ENCODE measurements at places on chromosomes 11 and 22.

DNA sequence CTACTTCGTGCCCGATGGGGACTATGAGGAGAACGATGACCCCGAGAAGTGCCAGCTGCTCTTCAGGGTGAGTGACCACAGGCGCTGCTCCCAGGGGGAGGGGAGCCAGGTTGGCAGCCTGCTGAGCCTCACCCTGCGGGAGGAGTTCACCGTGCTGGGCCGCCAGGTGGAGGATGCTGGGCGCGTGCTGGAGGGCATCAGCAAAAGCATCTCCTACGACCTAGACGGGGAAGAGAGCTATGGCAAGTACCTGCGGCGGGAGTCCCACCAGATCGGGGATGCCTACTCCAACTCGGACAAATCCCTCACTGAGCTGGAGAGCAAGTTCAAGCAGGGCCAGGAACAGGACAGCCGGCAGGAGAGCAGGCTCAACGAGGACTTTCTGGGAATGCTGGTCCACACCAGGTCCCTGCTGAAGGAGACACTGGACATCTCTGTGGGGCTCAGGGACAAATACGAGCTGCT, 751 bp downstream of the FIBIN start:
- no peak for DNase-seq

DNA sequence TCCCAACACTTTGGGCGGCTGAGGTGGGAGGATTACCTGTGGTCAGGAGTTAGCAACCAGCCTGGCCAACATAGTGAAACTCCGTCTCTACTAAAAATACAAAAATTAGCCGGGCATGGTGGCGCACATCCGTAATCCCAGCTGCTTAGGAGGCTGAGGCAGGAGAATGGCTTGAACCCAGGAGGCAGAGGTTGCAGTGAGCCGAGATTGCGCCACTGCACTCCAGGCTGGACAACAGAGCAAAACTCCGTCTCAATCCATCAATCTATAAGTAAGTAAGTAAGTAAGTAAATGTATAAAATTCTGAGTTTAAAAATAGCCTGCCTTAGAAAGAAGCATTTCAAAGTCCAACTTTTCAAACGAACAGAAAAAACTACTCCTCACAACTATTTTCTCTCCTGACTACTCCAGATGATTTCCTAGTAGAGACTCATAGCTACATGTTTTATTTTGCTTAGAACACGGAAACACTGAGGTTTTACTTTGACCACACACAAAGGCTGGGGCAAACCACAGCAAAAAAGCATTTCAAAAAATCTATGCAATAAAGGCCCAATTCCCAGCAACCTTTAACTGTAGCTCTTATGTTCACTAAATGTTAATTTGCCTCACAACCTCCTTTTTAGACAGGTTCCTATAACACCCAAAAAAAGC, 16.3 kb downstream of the SPTY2D1 start:
- no peak for DNase-seq

DNA sequence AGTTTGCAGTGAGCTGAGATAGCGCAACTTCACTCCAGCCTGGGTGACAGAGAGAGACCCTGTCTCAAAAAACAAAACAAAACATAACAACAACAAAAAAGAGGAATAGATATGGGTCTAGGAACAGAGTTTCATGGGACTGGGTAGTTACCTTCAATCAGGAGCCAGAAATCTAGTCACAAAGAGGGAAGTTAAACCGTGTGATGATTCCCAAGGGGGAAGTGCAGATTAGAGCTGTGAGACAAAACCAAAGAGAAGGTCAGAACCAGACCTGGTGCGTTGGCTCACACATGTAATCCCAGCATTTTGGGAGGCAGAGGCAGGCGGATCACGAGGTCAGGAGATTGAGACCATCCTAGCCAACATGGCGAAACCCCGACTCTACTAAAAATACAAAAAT, 42.1 kb upstream of the LARGE1 start:
- no peak for DNase-seq

GRCh38 chr11:11856638-11857037, 14.9 kb downstream of the USP47 start:
- no peak for DNase-seq

DNA sequence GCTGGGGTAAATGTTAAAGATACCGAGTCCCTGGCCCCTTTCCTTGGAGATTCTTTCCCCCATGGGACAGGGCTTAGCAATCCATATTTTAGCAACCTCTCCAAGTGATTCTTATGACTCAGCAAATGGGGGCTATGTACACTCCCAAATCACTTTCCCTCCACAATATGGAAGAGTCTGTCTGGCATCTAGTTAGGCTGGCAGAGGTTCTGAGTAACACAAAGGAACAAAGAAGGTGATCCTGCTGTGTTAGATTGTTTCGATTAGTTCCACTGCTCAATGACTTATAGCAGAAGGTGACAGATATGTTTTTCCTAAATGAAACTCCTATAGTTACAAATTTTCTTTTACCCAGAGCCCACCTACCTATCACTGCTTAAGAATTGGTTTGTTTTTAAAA, 154.0 kb upstream of the SYT13 start:
- DNase-seq, result no peak

GRCh38 chr11:61037441-61038093, 64.7 kb upstream of the CD5 start:
- no peak for DNase-seq

DNA sequence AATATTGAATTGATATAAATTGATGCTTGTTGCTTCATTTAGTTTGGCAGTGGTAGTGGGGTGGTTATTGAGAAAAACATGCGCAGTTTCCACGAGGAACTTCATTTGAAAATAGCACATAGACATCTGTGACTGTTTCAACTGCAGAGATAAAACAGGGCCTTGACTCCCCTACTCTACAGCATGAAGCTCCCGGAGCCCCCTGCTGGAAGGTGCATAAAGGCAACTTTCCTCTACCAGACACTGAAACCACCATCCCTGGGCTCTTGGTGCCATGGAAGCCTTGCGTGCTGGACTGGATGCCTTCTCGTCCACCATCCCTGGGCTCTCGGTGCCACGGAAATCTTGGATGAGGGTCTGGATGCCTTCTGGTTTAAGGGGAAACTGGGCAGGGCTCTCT, 195.9 kb downstream of the CSNK2A3 start:
- no peak for DNase-seq

DNA sequence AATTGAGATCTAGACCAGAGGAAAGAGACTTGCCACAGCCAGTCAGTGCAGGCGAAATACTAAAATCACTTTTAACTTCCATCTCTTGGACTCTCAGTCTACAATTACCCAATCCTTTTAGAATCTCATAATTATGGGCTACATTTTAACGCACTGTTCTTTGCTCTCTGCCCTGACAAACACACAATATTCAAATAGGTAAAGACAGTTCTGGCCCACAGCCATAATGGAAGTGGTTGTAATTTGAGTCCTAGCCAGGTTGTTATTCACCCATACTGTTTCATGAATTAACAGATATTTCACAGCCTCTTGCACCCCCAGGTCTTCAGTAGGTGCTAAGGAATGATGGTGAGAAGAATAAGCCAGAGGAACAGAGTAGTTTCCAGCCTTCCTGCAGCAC, 830 bp downstream of the C11orf97 start:
- peak; percentile 27 for DNase-seq

DNA sequence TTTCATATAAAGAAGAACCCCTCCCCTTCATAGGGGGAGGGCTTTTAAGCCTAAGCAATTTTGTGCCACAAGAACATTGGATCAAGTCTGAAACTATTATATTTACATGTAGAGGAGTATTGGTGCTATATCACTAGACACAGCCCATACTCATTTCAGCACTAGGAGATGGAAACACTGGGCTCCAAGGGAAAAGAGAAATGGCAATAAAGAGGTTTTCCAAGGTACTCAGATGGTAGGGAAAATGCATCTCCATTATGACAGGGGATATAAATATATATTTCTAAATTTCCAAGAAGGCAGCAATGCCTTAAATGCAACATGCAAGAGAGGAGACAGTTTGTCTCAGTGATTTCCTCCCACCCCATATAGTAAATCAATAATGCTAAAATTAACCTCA, 209.0 kb downstream of the RAB38 start:
- DNase-seq, result no peak

- DNase-seq, result no peak
Measured at GRCh38 chr11:17561526-17561925, 14.5 kb downstream of the OTOG start.

- no peak for DNase-seq
Measured at GRCh38 chr11:73240190-73240781, 22.2 kb downstream of the P2RY2 start.

DNA sequence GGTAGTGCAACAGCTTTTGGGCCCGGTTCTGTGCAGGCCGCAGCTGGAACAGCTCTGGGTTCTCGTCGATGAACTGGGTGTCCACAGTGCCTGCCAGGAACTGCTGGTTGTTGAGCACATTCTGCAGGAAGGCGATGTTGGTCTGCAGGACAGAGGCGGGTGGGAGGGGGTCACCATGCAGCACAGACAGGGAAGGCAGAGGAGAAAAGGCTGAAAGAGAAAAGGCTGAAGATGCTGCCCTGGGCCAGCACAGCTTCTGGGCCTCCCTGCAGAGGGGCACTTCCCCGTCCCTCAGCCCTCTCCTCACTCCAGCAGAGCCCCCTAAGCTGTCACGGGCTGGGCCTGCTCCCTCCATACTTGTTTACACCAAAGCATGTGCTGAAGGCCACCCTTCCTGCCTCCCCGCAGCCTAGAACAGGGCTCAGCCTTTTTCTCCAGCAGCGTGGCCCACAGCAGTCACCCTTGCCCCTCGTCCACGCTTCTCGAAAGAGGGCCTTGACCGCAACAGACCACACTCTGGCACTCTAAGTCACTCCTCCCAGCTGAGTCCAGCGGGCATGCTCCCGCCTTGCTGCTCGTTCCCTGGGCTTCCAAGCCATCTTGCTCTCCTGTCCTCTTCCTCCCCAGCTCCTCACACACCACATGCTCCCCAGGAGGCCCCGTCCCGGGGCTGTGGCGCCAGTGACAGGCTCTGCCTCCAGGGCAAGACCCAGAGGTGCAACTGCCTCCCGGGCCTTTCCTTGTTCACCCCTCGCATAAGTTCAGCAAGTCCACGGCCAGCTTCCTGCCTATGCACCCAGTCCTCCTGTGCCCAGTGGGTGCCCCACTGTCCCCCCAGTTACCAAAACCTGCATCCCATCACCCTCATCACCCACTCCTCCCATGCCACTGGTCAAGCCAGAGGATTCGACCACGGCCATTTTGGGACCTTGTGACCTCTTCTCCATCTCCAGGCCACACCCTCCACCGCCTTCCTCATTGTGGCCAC, 3.3 kb upstream of the LRFN4 start:
- no peak for DNase-seq

GRCh38 chr11:95917193-95918036, 6.5 kb downstream of the MTMR2 start:
- no peak for DNase-seq

- no peak for DNase-seq
Measured at GRCh38 chr22:38051261-38051660, 5.9 kb upstream of the PICK1 start.

GRCh38 chr11:117182551-117182935, 4.0 kb downstream of the SIDT2 start:
- DNase-seq, result no peak

DNA sequence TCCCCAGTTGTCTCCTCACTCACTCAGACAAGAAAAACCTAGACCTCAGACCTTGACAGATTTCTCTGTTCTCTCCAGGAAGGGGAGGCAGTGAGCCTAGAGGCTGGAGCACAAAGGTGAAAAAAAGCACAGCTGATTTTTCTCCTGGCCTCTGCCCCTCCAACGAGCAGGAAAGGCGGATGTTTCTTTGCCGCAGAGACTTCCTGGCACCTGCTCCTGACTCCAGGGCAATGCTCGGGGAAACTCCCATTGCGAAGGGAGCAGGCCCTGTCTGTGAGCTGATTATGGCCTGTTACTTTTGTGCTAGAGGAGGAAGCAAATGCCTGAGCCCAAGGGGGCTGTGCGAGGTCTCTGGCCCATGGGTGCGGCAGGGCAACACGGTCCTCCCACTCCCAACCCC, 25.4 kb downstream of the MS4A10 start:
- DNase-seq, result no peak

- DNase-seq, result no peak
Measured at GRCh38 chr11:29310725-29311342, 706.0 kb downstream of the KCNA4 start.

GRCh38 chr11:66287889-66288670, 863 bp downstream of the YIF1A start:
- no peak for DNase-seq

DNA sequence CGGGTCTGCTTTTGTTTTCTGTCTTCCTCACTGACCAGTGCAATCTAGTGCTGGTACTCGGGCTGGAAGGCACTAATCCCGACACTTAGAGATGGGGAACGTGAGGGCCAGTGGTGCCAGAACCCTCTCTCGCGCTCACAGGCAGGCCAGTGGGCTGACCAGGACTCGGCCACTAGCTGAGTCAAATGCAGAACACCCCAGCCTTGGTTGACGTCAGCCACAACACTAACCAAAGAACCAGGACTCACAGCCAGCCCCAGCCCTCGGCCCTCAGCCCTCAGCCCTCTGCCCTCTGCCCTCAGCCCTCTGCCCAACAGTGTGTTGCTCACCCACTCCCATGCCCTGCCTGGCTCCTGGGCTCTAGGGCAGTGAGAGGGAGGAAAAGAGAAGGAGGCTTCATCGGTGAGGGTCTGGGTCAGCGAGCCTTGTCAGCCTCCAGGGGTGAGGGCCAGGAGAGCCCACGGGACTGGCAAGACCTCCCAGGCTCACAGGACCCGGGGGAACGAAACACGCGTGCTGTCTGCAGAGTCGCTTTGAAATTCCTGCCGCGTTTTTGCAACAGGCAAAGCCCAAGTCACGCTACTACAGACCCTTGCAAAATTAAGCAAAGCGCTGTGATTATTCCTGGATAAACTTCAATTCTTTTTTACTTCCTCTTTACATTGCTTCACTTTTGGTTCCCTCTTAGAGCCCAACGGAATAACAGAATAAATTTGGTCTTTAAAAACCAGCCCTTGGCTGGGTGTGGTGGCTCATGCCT, 27.5 kb downstream of the KIAA0930 start:
- DNase-seq, result no peak

DNA sequence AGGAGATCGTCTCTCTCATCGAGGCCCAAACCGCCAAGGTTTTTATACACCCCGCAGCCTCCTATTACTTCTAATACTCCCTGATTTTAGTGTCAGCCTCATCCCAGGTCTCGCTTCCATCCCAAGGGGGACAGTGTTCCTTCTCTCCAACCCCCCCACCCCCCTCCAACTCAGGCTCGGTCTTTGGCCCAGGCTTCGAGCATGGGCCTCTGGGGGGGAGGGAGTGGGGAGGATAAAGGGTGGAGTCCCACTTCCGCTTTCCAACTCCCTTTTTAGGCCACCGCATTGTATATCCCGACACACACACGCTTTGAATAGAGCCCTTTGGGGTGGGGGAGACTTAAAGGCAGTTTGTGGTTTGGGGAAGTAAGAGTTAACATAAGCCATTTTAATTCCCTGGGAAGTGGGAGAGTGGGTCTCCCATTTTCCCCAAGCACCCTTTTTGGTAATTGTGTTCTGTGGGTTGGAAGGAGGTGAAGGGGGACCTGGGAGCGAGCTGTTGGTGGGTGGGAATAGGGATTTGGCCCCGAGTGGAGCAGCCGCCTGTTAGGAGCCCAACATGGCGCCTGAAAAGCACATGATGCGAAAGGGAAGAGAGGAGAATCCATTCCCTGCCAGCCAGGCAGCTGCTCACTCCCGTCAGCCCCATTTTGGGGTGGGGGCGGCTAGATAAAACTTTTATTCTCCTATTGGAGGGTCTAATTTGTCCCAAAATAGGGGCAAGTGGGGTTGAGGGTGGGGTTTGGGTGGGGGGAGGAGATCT, 844 bp downstream of the PCF11 start:
- DNase-seq, result peak; percentile 24
